ENCODE measurements at places on chromosomes 2 and 18. TPM values are rescaled to one million over a fixed set of nuclear protein-coding genes. Genes with fewer than 3 reads are reported as not detected.

ECEL1 gene
- 1.5 TPM for total RNA-seq

FOXI3 gene
- total RNA-seq, result not detected

CDH2 gene
- total RNA-seq, result 2.3 TPM

- no peaks in the 10 kb centered on the region for H3K36me3 ChIP-seq
- peaks cover 17% of the 10 kb centered on the region for H3K4me1 ChIP-seq
- H3K4me3 ChIP-seq, result no peak overlapping the region
- H3K27ac ChIP-seq, result no peak overlapping the region
- H3K27me3 ChIP-seq, result no peaks in the 10 kb centered on the region
These were observed 161.6 kb downstream of the NEDD4L start for GRCh38 chr18:58205443-58206160.

DNA sequence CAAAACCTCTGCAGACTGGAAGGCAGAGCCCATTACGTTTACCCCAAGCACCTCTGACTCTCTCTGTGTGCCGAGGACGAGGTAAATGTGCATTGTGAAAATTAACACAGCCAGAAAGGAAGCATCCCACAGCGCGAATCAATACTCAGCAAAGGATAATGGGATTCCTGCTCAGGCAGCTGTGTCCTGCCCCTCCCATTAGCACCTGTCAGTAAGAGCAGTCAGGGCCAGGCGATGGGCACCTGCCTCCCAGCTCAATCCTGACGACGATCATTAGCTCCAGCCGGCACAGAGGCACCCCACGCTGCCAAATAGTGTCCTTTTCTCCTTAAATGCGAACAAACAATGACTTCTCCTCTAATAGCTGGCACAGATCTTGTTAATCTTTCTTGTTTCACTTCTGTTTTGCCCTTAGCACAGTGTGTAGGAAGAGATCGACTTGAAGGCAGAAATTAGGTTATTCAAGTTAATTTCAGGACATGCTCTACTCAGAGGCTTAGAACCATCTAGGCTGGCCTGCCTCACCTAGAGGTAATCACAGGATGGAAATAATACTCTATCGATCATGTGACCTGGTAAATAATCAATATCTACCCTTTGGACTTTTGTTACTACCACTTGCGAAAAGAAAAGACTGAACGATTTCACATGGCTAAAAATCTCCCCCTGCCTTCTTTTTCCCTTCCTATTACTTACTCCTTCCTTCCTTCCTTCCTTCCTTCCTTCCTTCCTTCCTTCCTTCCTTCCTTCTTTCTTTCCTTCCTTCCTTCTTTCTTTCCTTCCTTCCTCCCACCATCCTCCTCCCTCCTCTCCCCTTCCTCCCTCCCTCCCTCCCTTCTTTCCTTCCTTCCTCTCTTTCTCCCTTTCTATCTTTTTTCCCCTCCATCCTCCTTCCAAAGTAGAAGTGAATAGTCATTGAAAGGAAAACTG lies 487.9 kb upstream of the ID2 start:
- DNase-seq, result no peak
- no peak overlapping the region for H3K4me3 ChIP-seq
- H3K27ac ChIP-seq, result no peak overlapping the region
- H3K4me1 ChIP-seq, result no peaks in the 10 kb centered on the region
- no peaks in the 10 kb centered on the region for H3K36me3 ChIP-seq

DNA sequence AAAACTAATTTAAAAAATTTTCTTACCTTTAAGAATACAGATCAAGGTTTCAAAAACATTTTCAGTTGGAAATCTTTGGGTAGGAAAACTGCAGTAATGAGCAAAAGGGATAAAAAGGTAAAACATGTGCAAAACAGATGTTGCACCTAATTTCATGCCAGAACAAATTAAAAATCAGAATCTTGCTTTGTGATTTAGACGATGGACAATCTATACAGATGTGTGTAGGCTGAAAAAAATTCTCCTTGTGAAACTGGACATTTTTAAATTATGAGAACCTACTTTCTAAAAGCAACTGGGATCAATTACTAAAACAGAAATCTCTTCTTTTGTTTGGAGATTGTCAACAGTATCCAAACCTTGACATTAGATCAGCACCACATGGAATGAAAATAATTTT lies 183.2 kb upstream of the ITGA4 start:
- no peak for DNase-seq
- no peak overlapping the region for H3K4me3 ChIP-seq
- H3K36me3 ChIP-seq, result no peaks in the 10 kb centered on the region
- H3K27me3 ChIP-seq, result no peaks in the 10 kb centered on the region
- no peaks in the 10 kb centered on the region for H3K4me1 ChIP-seq

- no peak overlapping the region for H3K27ac ChIP-seq
- no peak for DNase-seq
- H3K4me3 ChIP-seq, result no peak overlapping the region
- no peaks in the 10 kb centered on the region for H3K36me3 ChIP-seq
- H3K4me1 ChIP-seq, result no peaks in the 10 kb centered on the region
- no peaks in the 10 kb centered on the region for H3K27me3 ChIP-seq
These were observed 506.1 kb downstream of the ARHGAP15 start for GRCh38 chr2:143635302-143635701.

- H3K4me1 ChIP-seq, result peaks cover 17% of the 10 kb centered on the region
- H3K4me3 ChIP-seq, result no peak overlapping the region
- peaks cover 30% of the 10 kb centered on the region for H3K27me3 ChIP-seq
- no peaks in the 10 kb centered on the region for H3K36me3 ChIP-seq
- no peak overlapping the region for H3K27ac ChIP-seq
These were observed 15.2 kb downstream of the EN1 start for GRCh38 chr2:118832071-118832790.

Measured in thyroid gland (tissue), 4 donors.